Activated CD4-positive, alpha-beta T cell treated with anti-CD3 and anti-CD28 coated beads, Interleukin-2, amount 50 U/mL, for 48 hours (primary cell): ENCODE measurements at places on chromosomes 6 and 20.

GRCh38 chr6:15614277-15614676 is 48.6 kb downstream of the DTNBP1 start:
- DNase-seq = no peak

GRCh38 chr6:162377735-162378134 is 349.8 kb downstream of the PRKN start:
- no peak for DNase-seq

GRCh38 chr6:3088446-3088845 is 20.2 kb downstream of the RIPK1 start:
- no peak for DNase-seq

GRCh38 chr6:165817771-165818170 is 154.7 kb upstream of the PDE10A start:
- DNase-seq = no peak

- no peak for DNase-seq
Observed at GRCh38 chr6:168328086-168328485, 8.5 kb upstream of the DACT2 start.

DNA sequence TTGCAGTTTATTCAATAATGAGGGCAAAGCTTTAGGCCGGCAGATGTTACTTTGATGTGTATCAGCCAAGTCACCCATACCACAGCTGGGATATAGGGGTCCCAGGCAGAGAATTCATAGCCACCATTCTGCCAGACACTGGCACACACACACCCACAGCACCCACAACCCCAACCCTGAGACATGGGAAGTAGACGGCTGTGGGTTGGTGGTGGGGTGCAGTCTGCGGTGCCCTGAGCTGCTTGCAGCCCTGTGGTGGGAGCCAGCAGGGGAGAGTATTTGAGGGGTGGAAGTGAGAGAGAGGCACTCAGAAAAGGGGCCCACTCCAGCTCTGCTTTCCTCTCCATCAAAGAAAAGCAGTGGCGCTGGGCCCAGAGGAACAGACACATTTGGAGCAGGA is 125.3 kb downstream of the FOXO3 start:
- DNase-seq = no peak

- DNase-seq = no peak
Observed at GRCh38 chr6:168817558-168818159, 376.7 kb downstream of the SMOC2 start.

- no peak for DNase-seq
Observed at GRCh38 chr6:152089992-152090391, 282.5 kb downstream of the ESR1 start.

DNA sequence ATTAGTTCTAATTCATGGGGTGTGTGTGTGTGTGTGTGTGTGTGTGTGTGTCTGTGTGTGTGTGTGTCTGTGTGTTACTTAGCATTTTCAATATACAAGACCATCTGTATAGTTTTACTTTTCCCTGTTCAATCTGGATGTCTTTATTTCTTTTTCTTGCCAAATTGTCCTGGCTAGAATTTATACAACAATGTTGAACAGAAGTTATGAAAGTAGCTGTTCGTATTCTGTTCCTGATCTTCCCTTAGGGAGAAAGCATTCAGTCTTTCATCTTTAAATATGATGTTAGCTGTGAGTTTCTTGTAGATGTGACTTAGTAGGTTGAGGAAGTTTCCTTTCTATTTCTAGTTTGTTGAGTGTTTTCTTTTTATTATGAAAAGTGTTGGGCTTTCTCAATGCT is 334.7 kb upstream of the RNF24 start:
- DNase-seq = no peak

DNA sequence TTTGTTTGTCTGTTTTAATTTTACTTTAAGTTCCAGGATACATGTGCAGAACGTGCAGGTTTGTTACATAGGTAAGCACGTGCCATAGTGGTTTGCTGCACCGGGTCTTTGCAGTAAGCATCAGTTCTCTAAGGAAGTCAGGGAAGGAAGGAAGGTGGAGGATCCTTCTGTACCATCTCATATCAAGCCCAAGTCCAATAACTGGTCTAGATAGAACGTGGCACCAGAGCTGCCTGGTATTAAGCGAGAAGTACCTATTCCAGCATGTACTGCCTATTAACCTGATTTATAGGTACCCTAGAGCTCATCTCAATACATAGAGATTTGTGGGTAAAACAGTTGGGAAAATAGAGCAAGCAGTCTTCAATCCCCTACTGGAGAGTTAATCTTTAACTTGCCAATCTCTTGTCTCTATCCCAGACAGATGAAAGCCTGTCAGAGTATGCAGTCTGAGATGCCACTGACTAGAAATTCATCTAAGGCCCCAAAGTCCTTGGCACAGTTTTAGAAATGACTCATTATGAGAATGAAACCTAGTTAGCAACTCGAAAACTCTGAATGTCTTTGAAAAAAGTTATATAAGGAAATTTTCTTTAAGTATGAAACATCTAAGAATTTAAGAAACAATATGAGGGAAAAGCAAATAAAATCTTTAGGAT is 144.9 kb downstream of the TFAP2A start:
- no peak for DNase-seq

DNA sequence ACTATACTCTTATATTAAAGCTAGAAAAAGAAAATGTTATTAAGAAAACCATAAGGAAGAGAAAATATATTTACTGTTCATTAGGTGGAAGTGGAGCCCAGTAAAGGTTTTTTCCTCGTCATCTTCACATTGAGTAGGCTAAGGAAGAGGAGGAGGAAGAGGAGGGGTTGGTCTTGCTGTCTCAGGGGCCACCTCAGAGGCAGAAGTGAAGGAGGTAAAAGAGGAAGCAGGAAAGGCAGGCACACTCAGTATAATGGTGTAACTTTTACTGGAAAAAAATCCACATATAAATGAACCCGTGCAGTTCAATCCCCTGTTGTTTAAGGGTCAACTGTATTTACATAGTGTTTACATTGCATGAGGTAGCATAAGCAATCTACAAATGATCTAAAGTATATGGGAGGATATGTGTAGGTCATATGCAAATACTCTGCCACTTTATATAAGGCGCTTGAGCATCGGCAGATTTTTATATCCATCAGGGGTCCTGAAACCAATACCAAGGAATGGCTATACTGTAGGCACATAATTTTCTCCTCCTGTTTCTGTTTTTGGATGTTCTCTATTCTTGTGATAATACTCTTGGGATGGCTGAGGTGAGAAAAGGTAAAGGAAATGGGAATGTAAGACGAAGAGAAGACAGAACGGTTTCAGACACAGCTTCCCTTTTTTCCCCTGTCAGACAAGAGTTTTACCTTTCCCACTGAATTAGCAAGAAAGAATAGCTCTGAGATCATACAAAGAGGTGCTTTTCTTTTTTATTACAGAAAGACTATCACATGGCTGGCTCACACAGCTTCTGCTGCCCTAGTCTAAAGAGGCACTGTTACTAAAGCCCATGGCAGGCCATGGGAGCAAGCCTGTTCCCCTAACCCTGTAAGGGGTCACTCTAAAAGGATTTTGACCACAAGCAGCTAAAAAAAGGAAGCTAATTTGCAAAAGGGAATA is 59.9 kb downstream of the NUDT3 start:
- no peak for DNase-seq

DNA sequence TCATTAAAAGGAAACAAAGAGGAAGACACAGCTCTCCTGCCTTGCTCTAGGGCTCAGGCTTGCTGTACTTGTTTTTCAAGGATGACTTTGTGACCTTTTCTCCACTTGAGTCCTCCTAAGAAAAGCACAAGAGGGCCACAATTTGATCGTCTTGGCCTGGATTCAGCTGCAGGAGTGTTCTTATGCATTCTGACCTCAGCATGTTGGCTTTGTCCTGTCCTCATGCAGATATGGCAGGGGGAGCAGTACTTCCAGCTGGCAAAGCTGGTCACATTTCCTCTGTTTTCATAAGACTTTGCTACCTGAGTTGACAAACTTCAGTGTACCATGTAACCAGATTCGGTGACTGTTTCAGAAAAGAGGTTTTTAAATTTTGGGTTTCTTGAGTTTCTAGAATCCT is 30.8 kb downstream of the KDM1B start:
- DNase-seq = no peak
